ENCODE measurements at places on chromosomes 1 and 21.
A peak's percentile ranks its signal among the peaks of the same experiment; 100 is the strongest.

GRCh38 chr1:180175806-180176205, 21.1 kb downstream of the QSOX1 start:
- no peak for DNase-seq

DNA sequence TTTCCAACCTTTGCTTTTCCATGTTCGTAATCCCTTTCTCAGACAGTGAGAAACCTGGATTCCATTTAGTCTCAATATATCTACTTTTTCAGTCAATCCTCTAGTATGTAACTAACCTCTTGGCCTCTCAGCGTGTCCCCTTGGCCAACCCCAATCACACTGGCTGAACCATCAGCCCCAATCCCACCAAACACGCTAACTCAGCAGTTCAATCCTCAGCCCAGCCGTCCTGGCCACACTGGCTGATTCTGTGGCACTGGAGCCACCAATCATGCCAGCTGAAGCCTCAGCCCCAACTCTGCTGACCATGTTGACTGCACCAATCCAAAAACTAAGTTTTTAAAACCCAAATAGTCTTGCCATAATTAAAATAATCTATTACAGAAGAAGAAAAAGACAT, 6.6 kb upstream of the MGST3 start:
- no peak for DNase-seq

DNA sequence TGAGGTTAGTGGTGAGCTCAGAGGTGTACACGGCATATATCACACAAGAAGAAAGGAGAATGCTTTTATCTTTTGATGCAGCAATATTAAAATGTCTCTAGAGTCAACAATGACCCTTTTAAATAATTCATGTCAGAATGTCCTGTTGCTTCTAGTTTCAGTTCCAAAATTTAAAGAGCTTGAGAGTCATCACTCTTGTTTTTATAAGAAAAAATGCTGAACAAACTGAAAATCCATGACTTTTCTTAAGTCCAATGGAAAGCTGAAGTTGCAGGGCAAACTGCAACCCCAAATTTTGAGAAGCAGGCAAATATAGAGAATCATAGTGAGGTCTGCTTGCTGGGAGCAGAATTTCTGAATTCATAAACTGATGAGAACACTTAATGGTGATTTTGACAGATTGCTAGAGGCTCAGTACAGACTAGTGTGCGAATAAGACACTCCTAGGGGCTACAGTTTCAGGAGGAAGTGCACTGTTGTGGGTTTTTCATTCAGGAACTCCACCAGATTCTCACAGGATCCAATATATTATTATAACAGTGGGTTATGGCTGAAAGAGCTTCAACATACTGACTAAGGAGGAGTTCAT, 135.1 kb downstream of the CLIC6 start:
- DNase-seq = no peak

DNA sequence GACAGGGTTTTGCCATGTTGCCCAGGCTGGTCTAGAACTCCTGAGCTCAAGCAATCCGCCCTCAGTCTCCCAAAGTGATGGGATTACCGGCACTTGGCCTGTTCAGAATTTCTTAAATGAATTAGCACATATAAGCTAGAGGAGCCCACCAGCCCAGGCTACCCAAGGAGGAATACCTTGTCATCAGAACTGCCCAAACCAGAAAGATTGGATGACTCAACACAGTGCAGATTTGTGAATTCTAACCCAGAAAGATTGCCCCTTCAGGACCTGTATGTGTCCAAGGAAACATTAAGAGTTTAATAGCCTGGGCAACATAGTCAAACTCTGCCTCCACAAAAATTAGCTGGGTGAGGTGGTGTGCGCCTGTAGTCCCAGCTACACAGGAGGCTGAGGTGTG, 14.0 kb upstream of the LIN9 start:
- DNase-seq = no peak

DNA sequence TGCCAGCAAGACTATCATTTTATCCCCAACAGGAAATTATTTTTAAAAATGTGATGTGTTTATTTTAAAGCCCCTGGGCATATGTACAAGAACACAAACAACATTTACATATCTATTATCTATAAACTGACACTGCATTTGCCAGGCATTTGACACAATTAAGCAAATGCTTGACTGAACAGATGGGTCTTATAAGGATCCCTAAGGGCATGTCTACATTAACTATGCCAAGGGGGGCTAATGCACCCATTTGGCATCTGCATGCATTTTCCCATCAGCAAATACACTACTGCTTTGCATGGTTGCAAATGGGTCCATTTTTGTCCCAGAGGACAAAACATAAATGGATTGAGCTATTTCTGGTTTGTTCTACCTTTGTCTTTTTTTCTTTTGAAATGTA, 884.8 kb upstream of the B3GALT2 start:
- no peak for DNase-seq

- no peak for DNase-seq
These were observed 73.1 kb downstream of the GREM2 start for GRCh38 chr1:240538776-240539430.

DNA sequence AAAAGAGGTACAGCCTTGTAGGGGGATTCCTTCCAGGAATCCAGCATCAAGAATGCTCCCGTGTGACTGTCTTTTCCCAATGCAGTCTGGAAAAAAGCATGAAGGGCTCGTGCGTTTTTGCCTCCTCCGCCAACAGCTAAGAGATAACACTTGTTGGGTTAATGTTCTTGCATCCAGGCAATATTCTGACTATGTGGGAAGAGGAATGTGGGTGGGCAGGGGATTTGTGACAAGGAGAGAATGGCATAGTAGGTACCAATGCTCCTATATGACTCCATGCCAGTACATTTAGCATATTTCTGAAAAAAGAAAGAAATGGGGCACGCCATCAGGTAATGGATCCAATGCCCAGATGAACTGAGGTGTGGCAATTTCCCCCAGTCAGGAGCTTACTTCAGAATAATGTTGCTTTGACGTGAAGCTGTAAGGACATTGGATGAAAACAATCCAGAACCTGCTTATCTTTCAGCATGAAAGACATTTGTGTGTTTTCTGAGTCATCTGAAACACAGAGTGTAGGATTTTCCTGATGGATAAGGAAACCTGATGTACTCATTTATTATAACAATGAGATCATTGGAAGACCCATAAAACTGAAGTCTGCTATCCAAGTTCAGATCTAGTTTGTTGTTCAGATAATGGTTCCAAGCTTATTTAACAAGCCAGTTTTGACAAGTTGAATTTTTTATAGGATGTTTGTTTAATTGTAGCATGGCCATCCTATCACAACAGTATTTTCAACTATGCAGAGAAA, 105.5 kb downstream of the LYPLAL1 start:
- no peak for DNase-seq

DNA sequence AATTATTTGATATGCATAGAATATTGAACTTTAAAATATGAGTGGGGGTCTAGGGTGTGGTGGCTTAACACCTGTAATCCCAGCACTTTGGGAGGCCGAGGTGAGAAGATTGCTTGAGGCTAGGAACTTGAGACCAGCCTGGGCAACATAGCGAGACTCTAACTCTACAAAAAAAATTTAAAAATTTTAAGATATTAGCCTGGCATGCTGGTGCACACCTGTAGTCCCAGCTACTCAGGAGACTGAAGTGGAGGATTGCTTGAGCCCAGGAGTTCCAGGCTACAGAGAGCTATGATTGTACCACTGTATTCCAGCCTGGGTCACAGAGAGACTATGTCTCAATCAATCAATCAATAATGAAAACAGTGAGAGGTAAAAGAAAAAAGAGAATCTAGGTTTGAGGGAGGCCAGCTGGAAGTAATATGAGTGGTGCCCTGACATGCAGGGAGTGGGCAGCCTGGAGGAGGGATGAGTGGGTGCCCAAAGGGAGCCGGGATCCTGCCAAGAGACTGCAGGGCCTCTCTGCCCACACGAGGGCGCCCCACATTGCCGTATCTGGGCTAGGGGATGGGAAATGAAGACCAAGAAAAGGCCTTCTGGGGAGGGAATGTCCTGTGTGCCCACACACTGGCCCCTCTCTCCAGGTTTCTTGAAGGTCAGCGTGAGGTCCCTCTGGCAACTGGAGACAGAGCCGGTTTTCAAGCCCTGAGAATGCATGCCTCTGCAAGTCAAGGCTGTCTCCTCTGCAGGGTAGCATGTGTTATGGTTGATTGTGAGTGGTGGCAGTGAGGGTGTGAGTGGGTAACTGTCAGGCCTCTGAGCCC, 93.9 kb upstream of the PPM1J start:
- peak; percentile 34 for DNase-seq

DNA sequence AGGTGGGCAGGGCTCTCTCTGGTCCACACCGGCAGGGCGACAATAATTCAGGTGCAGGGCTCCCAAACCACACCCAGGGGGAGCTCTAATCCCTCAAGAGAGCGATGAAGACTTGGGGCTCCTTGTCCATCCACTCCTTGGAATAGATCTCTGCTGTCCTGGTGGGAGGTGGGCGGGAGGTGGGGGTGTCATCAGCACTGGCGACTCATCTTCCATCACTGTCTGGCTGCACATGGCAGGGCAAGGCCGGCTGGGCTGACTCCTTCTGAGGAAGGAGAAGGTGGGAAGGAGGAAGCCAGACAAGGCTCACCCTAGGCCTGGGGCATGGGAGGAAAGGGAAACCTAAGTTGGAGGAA, 29.3 kb downstream of the TNNT2 start:
- DNase-seq = no peak

DNA sequence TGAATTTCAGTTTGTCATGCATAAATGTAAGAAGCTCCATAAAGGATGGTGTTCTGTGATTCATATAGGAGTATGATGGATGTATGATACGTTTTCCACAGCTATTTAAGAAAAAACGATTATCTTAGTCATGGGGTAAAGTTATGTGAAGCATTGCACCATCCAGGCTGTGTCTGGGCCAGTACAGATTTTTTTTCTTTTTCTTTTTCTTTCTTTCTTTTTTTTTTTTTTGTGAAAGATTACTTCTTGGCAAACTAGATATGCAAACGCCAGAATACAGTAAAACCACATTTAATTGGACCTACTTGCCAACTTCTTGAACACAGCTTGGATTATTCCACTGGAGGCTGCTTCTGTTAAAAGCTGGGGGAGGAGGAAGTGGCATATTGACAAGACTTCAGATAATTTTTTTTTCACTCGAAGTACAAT, 14.9 kb downstream of the ZBTB18 start:
- no peak for DNase-seq

DNA sequence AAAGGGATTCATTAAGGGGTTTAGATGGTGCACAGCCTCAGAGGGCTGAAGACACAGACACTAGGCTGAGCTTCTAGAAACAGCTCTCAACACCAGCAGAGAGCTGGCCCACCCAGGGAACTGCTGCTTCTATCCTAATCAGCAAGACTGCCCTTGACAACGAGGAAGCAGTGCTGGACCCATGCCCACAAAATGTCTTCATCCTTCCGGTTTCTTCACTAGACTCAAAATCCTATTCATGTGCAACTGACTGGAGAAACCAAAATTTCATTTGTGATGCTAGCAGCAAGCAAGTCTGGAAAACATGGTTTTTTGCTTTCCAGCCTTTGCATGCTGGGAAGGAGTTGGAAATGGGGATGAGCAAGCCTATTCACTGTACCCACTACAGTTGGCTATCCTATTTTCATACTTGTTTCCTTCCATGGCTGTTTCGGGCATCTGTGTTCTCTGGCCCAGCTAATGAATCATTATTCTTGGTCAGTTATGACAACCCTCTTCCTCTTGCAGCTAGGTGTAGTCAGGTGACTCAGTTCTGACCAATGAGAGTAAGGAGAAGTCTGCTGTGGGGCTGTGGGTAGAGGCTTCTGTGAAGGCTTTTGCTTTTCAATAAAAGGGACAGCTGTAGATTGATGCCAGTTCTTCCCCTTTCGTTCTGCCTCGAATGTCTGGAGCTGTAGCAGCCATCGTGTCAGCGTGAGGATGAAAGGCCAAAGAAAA, 14.6 kb upstream of the TMEM61 start:
- no peak for DNase-seq

GRCh38 chr1:111754984-111755330, 744 bp upstream of the DDX20 start:
- DNase-seq = peak; percentile 24

- DNase-seq = no peak
These were observed 147.2 kb downstream of the CHD1L start for GRCh38 chr1:147389532-147390184.

DNA sequence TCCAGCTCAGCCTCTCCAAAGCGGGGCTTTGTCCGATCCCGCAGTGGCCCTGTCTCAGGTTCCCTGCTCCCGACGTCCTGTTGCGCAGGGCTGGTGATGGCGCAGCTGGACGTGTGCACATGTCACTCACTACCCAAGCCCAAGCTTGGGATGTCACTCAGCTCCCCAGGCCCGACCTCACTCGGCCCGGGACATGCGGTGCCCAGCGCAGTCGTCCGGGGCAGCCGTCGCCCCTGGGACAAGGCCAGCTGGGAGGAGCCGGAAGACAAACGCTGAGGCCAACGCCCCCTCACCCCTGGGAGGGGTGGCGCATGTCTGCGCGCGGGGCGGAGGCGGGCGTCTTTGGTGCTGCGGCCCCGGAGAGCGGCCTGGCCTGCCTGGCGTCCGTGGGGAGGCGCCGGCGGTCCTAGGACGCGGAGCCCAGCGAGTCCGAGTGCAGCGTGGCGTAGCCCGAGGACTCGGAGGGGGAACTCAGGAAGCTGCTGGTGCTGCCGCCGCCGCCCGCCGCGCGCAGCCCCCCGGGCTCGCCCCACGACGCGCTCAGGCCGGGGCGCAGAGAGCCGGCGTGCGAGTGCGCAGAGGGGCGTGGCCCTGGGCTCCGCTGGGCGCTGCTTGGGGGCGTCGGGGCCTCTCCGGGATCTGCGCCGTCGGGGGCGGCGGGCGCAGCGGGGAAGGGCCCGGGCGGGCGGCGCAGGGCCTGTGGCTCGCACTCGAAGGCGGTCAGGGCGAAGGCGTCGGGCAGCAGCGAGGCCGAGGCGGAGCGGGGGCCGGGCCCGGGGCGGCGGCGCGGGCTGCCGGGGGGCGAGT, 5.2 kb downstream of the HES3 start:
- no peak for DNase-seq

DNA sequence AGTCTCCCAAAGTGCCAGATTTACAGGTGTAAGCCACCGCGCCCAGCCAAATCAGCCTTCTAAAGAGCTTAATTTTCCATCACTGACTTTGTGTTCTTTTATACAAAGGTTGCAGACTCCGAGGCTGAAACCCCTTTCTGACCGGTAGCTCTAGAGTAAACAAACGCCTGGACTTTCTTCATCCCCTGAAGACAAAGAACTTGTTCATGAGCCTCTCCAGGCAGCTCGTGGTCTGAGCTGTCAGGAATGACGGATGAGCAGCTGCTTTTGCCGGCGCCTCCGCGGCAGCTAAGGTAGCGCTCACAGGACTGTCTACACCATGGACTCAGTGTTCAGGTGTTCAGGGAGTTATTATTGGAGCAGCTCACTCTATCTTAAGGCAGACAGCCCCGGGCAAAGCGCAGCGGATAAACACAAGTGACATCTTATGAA, 128.5 kb upstream of the ERRFI1 start:
- no peak for DNase-seq

DNA sequence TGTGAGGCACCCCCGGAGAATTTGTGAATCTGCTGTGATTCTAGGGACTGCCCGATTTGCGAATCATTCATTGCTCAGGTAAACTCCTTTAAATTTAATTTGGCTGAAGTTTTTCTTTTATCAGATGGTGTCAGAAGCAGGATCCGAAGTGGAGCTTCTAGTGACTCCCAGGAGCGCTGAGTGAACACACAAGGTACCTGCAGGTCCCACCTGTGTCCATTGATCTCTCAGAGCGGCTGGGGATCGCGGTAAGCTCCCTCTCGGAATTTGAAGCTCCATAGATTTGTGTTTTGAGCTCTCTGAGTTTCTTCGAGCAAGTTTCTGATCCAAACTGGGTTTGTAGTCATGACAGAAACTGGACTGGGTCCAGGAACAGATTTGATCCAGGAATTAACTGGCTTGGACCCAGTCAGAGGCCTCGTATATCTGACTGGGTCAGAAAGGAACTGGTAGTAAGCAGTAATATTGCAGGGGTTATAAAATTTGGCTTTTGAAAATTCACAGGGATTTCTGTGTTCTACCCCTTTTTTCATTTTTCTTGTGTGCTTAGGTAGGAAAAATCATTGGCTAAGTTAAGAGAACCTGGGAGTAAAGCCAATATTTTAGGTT, 56.2 kb upstream of the EDEM3 start:
- no peak for DNase-seq

All from stimulated activated CD4-positive, alpha-beta T cell treated with anti-CD3 and anti-CD28 coated beads, Interleukin-2, amount 100 ng/mL, for 4 hours (primary cell).